SK-MEL-5 (cell line): ENCODE measurements at places on chromosomes 12 and 14.
A peak's percentile ranks its signal among the peaks of the same experiment; 100 is the strongest.

- peak; percentile 70 for DNase-seq
Measured at GRCh38 chr14:83826838-83827237, 1703.1 kb upstream of the FLRT2 start.

GRCh38 chr14:31541702-31542101 lies 19.5 kb upstream of the NUBPL start:
- no peak for DNase-seq

DNA sequence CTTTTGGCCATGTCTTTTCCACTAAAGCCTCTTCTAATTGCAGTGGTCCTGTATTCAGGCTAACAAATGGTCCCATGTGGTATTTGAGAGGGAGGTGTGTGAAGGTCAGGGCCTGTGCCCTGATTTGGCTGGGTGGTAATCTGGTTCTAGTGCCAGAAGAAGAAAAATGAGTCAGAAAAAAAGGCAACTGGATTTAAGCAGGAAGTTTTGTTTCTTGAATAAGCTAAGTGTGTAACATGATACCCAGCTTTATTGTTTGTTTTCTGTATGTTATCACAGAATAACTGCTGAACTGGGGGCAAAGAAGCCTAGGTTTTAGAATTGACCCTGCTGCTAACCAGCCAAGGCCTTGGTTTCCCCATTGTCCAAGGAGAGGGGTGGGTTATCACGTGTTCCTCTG lies 134.0 kb downstream of the ANO6 start:
- DNase-seq = no peak

DNA sequence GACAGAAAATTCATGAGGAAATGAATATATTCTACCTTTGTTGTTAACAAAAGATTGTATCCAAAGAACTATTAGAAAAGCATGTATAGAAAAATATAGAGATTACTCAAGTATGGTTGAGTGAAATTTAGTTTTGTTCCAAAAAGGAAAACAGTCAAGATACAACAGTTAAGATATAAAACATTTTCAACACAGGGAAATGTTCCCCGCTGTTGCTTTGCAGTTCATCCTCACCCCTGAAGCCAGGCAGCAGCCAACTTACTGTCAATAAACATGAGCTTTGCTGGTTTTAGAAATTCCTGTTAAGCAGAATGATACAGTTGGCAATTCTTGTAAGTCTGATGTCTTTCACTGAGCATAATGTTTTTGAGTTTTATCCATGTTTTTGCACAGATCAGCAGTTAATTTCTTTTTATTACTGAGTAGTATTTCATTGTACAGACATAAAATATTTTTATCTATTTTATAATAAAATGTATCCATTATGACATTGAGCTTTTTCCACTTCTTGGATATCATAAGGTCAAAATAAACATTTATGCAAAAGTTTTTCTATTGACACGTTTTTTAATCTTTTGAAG lies 1.2 kb upstream of the CLEC2B start:
- peak; percentile 20 for DNase-seq

- no peak for DNase-seq
Measured at GRCh38 chr14:32656601-32657000, 282.1 kb upstream of the NPAS3 start.

DNA sequence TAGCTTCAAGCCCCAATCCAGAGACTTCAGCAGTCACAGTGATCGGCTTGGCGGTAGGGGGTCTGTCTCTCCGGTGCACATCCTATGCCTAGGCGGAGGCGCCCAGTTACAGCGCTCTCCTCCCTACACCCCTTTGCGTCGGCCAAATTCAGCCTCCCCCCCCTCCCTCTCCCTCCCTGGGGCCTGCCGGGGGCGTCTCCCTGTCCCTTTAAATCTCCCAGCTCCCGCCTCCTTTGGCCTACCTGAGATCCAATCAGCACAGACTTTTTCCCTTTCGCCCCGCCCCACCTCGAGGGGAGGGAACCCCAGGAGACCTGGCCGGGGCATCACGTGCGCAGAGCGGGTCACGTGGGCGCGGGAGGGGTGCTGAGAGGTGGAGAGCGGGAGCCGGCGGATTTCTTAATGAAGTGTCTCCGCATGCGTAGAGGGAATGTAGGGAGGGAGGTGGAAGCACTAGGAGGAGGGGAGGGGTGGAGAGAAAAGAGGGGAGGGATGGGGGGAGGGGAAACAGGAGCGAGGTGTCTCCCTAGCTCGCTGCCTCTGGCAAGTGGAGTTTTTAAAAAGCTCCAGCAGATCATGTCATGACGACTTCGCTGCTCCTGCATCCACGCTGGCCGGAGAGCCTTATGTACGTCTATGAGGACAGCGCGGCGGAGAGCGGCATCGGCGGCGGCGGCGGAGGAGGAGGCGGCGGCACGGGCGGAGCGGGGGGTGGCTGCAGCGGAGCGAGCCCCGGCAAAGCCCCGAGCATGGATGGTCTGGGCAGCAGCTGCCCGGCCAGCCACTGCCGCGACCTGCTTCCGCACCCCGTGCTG lies at the start of gene HOXC13:
TSS of gene HOXC13 (plus strand) at position 506 of the 815 bp plus-strand sequence. CDS start at position 582, 76 bp downstream.
- peak; percentile 99 for DNase-seq

- DNase-seq = no peak
Measured at GRCh38 chr14:105924951-105925591, 398.7 kb downstream of the TMEM121 start.

DNA sequence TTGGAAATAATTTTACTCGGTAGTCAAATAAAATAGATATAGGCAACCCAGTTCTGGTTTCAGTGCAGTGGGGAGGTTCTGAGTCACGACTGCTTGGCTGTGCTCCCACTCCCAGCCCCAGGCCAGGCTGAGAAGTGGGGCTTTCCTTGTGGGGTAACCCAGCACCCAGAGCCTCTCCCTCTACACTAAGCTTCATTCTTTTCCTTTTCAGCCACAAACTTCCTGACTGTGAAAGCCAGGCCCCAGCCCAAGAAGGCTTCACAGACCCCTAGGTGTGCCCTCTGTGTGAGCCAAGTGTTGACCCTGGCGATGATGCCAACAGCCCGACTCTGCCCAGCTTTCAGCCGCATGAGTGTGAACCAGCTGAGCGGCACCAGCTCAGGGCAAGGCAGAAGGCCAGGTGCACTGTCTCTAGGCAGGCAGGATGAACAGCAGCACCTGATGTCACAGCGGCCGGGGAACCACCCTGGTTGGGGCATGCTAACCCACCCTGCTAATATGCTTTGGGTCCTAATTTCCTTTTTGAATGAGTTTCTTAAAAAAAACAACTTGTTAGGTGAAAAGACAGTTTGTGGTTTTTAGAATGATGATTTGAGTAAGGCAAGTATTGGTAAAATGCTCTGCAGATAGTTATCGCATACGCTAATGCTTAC lies 42.2 kb upstream of the ATP23 start:
- DNase-seq = no peak

- peak; percentile 94 for DNase-seq
Measured at GRCh38 chr14:27090716-27091115, 492.9 kb upstream of the NOVA1 start.
